ENCODE measurements at places on chromosomes 2 and 18. TPM values are rescaled to one million over a fixed set of nuclear protein-coding genes. Genes with fewer than 3 reads are reported as not detected.

The AQP12B gene
- total RNA-seq: not detected

The CLEC4F gene
- not detected for total RNA-seq

The SLC16A14 gene
- total RNA-seq: 1.4 TPM

The ANKAR gene
- total RNA-seq: 1.0 TPM

The FSHR gene
- total RNA-seq: not detected

The SERPINB10 gene
- total RNA-seq: 0.22 TPM

The C1QL2 gene
- total RNA-seq: 0.14 TPM
